Caki2 (cell line): ENCODE measurements at places on chromosomes 1 and 21. TPM values are rescaled to one million over a fixed set of nuclear protein-coding genes. Genes with fewer than 3 reads are reported as not detected.
A peak's percentile ranks its signal among the peaks of the same experiment; 100 is the strongest.

The OR2M3 gene
- total RNA-seq, result not detected in 2 replicates

The EDN2 gene
- 6.1 and 8.9 TPM in 2 replicates for total RNA-seq

The FAM229A gene
- not detected in 2 replicates for total RNA-seq

The AGT gene
- not detected in 2 replicates for total RNA-seq

The SHISA4 gene
- total RNA-seq, result 36.4 and 36.9 TPM in 2 replicates

DNA sequence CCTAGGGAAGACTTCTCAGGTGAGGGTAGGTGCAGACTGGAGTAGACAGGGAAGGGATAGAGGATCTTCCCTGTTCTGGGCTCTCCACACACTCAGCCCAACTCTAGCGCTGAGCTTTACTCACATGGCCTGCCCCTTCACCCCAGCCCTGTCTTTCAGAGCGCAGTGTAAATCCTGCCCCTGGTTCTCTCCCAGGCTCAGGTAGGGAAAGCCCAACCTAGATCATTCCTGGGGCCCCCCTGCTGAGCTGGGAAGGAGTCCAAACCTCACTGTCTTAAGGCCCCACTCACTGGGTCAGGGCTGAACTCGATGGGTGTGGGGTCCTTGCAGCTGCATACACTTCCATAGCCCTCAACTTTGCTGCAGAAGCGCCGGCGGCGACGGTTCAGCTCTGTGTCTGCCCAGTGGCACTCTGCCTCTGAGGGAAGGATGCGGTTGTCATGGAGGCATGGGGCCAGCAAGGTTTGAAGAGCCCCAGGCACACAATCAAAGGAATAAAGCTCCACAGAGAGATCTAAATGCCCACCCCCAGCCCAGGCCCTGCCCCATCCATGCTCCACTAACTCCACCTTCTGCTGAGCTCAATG lies 4.2 kb downstream of the POMGNT1 start:
- no peak for DNase-seq

DNA sequence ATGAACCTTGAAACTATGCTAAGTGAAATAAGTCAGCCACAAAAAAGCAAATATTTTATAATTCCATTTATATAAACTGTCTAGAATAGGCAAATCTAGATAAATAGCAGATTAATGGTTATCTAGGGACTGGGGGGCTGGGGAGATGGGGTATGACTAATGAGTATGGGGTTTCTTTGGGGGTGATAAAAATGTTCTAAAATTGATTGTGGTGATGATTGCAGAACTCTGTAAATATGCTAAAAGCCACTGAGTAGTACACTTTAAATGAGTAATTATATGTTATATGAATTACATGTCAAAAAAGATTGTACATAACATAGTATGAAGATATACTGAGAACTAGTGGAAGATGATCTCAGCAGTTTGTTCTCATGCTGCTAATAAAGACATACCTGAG lies 675.0 kb downstream of the KIF26B start:
- DNase-seq, result no peak

GRCh38 chr1:73176902-73177301 lies 894.6 kb upstream of the NEGR1 start:
- no peak for DNase-seq

DNA sequence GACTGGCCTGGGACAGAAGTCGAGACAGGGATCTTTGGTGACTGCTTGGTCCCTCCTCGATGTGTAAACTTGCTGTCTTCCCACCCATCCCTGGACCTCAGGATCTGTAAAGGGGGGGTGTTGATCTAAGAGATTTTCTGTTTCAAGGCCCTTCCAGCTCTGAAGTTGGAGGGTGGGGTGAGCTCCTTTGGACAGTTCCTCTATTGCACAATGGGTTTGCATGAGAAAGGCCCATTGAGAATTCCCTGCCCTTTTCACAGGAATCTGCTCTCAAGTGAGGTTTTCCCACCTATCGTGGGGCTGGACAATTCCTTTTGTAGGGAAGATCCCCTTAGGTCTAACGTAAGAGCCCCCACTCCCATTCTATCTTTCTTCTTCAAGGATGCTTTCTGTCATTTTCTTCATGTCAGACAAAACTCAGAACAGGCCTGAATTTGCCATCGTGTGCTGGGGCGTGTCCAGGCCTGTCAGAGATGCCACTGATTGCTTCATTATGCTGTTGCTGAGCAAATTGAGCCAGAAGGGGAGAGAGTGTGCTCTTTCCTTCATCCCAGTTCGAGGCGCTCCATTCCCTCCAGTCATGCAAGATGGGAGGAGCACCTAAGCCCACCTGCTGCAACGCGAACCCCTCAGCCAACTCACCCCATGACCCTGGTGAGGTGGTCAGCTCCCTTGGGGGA lies 149.9 kb upstream of the IGSF21 start:
- no peak for DNase-seq

GRCh38 chr1:231315887-231316286 lies 21.8 kb downstream of the EXOC8 start:
- peak; percentile 27 for DNase-seq

DNA sequence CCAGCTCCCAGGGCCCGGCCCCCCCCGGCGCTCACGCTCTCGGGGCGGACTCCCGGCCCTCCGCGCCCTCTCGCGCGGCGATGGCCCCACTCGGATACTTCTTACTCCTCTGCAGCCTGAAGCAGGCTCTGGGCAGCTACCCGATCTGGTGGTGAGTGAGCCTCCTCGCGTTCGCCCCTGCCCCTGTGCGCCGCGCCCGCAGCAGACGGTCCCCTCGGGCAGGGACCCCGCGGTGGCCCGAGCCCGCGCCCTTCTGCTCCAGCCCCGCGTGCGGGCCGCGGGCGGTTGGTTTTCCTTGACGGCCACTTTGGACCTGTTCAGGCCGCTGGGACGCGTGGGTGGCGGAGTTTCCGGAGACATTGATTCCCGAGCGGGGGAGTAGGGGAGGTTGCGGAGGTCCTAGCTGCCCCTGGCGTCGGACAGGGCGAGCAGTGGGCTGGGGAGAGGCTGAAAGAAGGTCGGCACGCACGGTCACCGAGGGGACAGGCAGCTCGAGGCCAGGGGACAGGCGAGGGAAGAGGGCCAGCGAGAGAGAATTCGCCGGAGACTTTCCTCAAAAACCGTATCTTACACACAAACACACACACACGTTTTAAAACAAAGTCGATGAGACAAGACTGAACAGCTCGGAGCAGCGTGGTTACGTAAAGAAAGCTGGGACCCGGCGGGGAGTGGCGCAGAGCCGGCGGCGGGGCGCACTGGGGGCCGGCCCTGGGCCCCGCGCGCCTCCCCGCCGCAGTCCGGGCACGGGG lies 427 bp downstream of the WNT3A start:
- no peak for DNase-seq

DNA sequence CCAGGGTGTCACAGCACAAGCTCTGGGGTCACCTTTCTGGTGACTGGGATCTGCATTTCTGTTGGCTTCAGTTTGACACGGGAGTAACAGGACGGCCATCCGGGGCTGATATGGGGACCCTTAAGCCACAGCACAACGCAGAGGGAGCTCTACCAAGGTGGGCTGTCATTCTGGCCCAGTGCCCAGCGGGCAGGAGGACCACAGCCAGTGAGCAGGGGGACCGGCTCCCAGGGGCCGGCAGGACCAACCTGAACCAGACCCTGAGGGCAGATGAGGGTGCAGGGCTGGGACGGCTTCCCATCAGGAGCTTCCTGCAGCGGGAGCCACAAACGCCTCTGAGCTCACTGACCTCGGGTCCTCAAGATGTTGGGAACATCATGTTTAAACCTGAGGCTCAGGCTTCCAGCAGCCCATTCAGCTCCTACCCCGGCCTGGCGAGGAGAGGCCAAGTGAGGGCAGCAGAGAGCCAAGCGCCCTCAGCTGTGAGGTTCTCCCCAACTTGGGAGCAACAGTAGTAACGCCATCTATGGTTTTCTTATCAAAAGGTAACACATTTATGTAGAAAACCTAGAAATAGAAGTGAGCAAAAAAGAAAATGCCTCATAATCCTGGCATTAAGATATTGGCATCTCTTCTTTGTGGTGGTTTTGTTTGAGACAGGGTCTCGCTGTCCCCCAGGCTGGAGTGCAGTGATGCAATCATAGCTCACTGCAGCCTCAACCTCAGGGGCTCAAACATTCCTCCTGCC lies 26.8 kb downstream of the TMEM201 start:
- no peak for DNase-seq

- DNase-seq, result no peak
Observed at GRCh38 chr1:224042557-224043118, 71.3 kb upstream of the FBXO28 start.

DNA sequence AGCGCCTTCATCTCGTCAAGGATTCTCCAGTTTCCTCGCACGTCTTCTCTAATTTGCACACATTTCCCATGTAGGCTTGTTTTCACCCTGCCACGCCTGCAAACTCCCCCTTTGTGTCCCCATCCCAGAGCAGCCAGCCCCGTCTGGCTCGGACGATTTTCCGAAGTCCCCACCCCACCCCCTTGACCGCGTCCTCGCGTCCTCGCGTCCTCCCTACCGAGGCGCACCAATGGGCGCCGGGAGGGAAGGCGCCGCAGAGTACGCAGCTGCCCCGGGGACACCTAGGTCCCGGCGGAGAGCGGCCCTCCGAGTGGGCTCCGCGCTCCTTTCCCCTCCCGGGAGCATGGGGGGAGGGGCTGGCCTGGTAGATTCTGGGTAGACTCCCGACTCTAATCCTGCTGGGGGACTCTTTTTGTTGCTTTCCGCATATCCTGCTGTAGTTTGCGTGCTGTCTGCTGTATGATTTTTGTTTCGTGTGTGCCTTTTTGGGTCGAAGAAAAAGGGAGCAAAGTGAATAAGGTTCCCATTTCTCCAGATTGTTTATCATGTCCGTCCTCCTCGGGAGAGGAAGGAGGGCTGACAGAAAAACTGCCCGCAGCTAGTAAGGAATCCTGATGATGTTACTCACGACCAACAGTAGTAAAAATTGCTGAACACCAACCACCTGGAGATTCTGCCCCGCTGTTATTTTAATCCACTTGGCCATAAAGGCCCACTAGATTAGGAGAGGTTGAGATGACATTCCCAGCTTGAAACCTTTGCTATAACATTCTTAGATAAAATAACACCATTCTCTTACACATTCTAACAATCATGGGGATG lies 1.5 kb downstream of the CACHD1 start:
- DNase-seq, result no peak

- DNase-seq, result no peak
Observed at GRCh38 chr1:183125279-183125999, 60.6 kb upstream of the LAMC2 start.

DNA sequence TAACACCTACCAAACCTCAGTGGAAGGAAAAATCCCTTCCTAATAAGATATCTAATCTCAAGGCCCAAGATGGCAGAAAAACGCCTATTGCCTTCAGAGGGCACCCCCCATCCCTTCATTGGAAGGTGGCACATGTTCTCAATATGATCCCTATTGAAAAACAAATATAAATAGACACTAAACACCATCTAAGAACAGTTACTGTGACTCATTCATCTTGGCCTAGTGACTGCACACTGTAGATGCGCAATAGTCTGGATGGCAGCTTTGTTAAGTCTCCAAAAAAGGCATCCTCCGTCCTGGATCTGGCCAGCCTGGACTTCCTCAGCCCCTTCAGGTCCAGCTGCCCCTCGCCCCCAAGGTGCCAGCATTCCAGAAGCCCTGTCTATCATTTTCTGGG lies 121.9 kb downstream of the CAPN8 start:
- DNase-seq, result no peak

DNA sequence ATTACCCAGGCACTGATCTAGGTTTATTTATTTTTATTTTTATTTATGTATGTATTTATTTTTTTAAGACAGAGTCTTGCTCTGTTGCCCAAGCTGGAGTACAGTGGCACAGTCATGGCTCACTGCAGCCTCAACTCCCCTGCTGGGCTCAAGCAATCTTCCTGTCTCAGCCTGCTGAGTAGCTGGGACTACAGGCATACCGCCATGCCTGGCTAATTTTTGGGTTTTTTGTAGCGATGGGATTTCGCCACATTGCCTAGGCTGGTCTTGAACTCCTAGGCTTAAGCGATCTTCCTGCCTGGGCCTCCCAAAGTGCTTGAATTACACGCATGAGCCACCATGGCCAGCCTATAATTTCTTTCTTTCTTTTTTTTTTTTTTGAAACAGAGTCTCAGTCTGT lies 9.4 kb downstream of the PHACTR4 start:
- DNase-seq, result no peak

DNA sequence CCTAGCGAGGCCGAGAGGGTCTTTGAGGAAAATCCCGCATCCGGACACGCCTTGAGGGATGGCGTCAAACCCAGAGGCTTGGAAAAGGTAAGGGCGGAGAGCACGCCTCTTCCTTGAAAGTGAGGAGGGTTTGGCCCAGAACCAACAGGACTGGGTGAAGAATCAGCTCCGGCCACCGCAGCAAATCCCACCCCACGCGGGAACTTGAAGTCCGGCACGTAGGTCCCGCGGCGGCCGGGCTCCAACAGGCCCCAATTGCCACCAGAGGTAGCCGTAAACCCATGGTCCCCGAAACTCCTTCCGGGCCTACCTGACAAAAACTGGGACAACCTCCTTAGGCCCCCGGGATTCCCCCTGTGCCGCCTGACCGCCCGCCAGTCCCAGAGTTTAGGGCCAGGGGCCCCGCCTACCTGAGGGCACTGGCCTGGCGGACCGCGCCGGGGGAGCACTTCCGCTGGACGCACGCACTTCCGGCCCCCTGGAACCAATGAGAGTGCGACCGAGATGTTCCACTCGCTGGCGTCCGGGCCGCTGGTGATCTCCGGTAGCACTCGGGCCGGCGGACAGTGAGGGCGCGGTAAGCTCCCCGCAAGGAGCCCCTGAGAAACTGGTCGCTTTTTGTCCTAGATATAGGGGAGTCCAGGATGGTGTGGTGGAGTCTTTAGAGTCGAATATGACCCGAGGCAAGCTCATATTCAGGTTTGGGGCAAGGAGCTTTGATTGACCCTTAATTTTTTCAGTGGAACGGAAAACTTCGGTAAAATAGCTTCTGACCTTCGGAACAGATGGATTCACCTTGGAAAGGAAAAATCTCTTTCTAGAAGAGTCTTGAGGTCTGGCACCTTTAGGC lies at the start of the genes LZIC and NMNAT1:
Gene LZIC (minus strand): TSS at position 453 of the 850 bp plus-strand sequence. CDS start 6,772 bp downstream, outside the sequence.
Gene NMNAT1 (plus strand): TSS at position 537 of the 850 bp plus-strand sequence. CDS start 28,599 bp downstream, outside the sequence.
- DNase-seq, result peak; percentile 93

DNA sequence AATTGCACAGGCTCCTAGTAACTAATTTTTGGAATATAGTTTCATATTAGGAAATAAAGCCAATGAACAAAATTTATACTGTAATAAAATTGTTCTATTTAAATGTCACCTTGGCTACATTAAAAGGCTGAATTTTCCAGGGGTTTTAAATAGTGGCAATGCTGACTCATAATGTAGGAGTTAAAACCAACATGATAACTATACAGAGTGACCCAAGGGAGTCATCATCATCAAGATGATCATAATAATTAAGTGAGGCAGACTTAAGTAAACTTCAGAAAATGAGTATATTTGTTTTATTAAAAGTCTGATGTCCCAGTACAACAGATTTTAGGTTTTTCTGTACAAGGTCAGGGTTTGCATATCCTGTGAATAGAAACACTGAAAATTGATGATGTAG lies 183.4 kb downstream of the PLPPR4 start:
- DNase-seq, result no peak

DNA sequence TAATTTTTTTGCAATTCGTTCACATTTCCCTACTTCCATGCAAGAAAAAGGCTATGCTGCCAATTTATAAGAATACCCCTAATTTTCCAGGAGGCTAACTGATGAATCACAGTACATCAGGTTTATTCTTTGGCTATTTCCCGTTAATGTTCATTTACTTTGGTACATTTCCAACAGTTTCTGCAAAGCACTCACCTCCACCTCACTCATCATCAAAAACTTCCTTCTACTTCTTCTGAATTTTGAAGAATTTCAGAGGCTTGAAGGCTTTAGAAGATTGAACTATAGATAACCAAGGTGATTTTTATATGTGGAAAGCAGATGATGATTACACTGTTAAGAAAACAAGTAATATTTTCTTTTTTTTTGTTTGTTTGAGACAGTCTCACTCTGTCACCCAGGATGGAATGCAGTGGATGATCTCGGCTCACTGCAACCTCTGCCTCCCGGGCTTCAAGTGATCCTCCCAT lies 60.5 kb upstream of the HP1BP3 start:
- peak; percentile 85 for DNase-seq
